ENCODE measurements at places on chromosomes 11 and 22.

GRCh38 chr11:31512117-31512516 is 2.5 kb downstream of the ELP4 start:
- no peak for DNase-seq

- no peak for DNase-seq
Observed at GRCh38 chr11:119739975-119740374, 11.0 kb upstream of the NECTIN1 start.

- DNase-seq: no peak
Observed at GRCh38 chr11:119537306-119538253, 114.6 kb upstream of the THY1 start.

DNA sequence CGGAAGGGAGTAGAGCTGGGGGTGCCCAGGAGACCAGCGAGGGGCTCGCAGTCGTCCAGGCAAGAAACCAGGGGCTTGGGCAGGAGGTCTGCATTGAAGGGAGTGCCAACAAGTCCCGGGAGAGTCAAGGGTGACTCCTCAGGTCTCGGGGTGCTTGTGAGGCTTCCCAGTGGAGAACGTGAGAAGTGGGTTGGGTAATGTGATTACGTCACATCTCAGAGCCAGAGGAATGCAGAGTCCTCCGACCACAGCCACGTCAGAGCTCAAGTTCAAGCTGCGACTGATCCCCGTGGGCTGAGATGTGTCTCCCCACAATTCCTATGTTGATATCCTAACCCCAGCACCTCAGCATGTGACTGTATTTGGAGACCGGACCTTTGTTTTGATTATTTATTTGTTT is 89.7 kb upstream of the SHANK2 start:
- no peak for DNase-seq

DNA sequence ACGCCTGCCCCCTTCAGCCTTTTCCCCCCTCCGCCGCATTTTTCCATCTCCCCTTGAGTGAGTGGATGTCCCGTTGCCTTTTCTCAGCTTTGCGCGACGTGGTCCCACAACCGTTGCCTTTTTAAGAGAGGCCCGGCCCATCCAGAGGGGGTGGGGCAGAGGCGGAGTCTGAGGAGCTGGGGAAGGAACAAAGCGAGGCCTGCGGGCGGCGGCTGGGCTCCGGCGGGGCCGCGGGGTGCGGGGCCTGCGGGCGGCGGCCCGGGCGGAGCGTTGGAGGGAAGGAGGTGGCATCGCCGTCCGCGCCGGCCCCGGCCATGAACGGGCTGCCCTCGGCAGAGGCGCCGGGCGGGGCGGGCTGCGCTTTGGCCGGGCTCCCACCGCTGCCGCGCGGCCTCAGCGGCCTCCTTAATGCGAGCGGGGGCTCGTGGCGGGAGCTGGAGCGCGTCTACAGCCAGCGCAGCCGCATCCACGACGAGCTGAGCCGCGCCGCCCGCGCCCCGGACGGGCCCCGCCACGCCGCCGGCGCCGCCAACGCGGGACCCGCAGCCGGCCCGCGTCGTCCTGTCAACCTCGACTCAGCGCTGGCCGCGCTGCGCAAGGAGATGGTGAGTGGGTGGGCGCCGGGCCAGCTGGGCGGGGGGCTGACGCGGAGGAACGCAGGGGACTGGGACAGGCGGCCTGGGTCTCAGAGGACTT is at the start of gene FAM89B:
Gene FAM89B, plus strand, starts transcription at position 183 of the 696 bp plus-strand sequence. Its CDS starts 132 bp downstream, at position 315.
- DNase-seq: no peak

- DNase-seq: no peak
Observed at GRCh38 chr22:34105461-34106062, 185.3 kb upstream of the LARGE1 start.

DNA sequence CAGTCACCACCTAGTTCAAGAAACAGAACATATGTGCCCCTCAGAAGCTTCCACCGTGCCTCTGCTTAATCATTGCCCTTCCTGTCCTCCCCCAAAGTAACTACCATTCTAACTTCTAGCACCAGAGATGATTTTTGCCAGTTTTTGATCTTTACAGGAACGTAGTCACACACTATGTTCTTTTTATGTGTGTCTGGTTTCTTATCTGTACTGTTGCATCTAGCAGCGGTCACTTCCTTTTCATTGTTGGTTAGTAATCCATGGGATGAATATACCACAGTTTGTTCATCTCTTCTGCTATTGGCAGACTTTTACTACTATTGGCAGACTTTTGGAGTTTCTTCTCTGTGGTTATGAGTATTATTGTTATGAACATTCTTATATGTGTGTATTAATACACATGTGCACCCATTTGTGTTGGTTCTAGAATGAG is 34.6 kb downstream of the SPECC1L start:
- no peak for DNase-seq

DNA sequence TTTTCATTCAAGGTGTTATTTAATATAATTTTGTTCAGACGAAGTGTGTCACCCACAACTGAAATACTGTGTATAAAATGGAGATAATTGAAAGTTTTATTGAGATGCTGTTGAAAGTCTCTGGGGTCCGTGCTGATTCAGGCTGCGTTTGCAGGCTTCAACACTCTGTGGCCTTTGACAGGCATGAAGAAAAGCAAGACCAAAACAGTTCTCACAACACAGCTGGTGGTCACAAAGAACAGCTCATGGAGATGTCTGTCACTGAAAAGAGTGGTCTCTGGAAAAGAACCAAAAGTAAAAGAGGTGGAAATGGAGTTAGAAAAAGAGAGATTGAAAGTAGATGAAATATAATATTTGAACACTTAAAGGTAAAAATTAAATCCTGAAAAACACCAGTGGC is 9.8 kb upstream of the MPPED2 start:
- DNase-seq: no peak

DNA sequence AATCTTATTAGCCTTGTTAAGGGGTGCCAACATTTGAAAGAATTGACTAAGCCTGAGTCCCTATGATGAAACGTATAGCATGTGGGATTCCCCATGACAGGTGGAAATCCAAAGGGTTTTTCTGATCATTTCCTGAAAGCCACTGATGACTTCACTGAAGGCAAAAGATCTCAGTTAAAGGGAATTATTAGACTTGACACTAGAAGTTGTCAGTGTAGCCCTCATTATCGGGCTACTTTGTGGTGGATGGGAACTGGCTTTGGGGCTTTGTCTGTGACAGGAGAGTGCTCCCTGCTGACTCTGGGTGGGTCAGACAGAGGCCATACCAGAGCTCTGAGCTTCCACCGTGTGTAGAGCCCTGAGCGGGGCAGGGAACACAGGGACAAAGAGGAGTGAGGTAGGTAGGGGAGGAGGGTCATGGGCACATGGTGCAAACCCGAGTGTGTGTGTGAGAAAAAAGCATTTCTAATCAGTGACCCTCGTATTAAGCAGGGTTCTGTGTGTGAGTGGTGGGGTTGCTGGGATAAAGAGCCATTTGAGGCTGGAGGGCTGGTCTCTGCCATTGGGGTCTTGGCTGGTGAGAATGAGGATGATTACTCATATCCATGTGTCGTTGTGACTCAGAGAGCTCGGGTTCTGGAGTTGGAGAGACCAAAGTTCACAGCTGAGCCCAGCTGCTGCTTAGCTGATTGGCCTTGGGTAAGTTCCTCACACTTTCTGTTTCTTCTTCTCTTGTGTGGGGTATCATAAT is 101.1 kb downstream of the GRIK4 start:
- DNase-seq: peak; percentile 64

- DNase-seq: no peak
Observed at GRCh38 chr11:12755510-12756453, 81.6 kb downstream of the TEAD1 start.

DNA sequence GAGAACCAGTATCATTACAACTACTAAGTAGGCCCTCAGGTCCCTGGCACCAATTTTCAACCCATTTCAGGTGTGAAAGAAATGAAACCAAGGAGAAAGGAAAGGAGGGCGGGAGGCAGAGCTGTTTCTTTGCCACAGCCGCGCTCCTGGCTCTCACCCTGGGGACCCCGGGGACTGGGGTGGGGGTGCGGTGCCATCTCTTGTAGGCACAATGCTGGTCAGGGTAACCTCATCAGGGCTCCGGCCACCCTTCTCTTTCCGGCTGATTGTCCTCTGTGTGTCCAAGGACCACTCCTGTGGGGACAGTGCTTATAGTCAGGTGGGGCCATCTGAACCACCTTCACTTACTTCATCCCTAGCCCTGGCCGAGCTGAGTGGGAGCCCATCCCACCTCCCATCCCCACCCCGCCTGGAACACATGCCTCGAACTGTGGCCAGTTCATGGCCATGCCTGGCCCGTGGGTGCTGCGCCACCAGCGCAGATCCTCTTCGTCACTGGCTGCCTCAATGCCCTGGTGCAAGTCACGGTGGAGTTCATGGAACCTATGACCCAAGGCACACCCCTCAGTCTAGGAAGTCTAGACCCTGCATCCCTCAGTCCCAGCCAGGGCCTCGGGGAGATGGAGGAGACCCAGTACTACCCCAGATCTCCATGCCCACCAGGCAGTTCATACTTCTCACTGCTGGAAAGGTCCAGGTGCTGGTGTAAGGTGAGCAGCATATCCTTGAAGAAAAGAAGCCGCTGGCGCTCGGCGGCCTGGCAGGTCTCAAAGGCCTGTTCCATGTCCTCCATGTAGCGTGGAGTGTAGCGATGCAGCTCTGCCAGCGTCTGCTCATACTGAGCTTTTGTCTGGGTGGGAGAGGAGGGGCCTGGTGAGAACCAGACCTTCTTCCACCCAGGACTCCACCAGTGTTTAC is 2.3 kb upstream of the ARFGAP2 start:
- DNase-seq: no peak

DNA sequence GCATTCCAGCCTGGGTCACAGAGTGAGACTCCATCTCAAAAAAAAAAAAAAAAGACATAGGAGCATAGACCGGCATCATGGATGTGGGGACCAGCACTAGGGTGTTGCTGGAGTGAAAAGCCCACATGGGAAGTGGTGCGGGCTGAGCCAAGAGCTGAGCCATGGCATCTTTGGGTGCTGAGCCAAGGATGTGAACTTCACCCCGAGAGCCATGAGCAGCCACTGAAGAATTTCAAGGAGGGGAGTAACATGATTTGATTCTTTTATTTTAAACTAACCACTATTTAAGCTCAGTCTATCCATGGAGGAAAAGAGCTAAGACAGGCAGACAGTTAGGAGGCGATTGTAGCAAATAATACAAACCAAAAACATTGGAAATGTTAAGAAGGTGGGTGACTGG is 57.4 kb downstream of the AHNAK start:
- no peak for DNase-seq

DNA sequence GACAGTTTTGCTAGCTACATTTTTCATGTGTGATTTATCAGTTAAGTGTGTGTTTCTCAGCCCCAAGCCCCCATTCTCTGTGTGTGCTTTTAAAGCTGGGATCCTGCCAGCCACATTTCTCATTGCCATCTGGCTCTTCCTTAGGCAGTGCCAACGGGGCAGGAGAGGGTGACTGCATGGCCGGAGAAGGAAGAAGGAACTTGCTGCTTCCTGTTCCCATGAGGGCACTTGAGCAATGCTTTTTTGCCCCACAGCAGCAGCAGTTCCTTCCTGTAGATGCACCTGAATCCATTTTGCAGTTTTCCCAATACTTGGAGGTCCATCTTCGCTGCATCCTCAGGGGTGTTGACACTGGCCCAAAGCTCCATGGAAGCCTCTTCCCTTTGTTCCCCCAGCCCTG is 37.5 kb downstream of the TNRC6B start:
- no peak for DNase-seq

DNA sequence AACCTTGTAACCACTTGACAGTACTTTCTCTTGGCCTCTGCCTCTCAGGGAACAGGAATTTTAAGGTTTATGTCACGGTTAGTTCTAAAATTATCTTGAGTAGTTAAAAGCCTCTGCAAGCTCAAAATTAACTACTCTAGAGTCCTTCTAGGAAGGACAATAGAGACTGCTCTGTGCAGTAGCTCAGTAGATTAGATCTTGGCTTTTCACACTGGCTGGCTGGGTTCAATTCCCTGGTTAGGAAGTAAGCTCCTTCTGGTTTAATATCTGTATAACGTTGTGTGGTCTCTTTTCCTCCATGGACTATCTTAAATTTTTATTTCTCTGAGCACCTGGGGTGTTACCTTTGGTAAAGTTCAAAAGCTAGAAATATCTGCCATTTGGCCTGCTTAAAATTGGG is 109.2 kb downstream of the AASDHPPT start:
- DNase-seq: no peak

DNA sequence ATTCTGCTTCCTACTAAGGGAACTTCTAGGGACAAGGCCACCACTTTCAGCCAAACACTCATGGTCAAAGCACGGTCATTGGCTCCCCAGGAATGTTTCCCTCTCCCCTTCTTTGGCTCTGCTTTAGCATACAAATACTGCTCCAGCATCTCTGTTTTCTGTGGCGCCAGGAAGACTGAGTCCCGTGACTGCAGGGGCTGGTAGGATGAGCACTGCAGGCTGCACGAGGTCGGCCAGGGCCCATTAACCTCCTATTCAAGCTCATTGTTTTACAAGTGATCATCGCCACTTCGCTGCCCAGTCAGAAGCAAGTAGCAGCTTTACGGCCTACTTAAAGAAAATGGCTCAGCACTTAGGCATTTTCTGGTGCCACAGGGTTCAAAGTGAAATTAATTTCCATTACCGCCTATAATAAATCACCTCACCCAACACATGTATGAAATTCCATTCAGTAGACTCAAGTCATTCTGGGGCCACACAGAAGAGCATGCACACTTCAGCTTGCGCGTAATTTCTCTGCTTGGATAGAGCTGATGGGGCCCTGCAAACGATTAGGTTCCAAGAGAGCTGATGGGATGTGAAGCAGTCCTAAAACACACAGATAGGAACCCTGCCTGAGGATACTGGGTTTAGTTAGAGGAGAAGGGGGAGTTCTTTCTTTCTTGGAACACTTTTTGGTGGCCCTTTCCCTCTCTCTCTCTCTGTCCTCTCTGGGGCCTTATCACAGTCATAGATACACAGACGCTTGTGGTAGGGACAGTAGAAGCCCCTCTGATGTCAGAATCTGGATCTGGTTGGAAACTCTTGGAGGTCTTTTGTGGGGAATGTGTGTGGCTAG is 173.7 kb downstream of the KIF18A start:
- peak; percentile 98 for DNase-seq

DNA sequence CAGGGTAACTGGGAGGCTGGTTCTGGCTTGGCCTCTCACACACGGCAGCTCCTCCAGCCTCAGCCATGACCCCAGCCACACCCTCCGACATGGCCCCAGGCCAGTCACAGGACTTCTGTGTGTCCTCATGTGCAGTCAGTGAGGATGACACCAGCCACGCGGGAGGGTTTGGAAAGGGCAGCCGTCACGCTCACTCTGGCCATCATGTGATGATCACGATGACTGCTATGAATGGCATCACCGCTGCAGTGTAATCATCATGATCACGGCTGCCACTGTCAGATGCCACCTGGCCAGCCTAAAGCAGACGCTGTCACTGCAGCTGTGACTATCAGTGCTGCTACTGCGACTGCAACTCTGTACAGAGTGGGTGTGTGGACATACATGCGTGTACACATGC is 640.9 kb downstream of the BRD1 start:
- no peak for DNase-seq
